Stimulated activated CD4-positive, alpha-beta T cell treated with anti-CD3 and anti-CD28 coated beads, Interleukin-1b, Interleukin-23, amount 100 ng/mL, for 1 hour (primary cell): ENCODE measurements at places on chromosomes 4 and X.

DNA sequence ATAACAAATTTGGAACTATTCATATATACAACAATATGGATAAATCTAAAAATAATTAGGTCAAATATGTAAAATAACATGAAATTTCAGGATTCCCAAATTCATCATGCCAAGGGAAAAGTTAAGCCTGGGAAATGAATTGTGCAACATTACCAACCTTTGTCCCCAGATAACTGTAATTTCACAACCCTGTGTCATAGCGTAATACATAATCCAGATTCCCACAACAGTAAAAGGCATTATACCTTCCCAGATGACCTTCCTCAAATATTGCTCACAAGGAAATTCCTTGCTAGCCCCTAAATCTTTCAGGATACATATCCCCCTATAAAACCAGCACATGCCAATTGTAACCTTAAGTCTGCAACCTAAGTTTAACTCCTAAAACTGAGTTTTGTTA, 32.9 kb upstream of the RAB40A start:
- DNase-seq, result no peak

DNA sequence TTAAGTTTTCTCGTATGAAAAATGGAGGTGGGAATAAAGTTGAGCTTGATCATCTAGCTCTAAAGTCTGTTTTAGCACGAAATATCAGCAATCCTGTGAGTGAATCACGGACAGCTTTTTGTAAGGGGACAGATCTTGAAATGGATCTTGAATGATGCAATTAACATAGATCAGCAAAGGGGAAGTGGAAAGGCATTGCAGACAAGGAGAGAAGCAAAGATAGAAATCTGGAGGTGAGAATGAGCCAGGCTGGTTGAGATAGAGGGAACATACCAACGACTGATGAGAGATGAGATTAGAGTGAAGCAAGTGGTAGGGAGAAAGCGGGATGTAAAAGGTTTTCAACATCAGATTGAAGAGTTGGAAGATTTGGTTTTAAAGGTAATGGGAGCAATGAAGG, 4.6 kb upstream of the DGKK start:
- DNase-seq, result no peak

DNA sequence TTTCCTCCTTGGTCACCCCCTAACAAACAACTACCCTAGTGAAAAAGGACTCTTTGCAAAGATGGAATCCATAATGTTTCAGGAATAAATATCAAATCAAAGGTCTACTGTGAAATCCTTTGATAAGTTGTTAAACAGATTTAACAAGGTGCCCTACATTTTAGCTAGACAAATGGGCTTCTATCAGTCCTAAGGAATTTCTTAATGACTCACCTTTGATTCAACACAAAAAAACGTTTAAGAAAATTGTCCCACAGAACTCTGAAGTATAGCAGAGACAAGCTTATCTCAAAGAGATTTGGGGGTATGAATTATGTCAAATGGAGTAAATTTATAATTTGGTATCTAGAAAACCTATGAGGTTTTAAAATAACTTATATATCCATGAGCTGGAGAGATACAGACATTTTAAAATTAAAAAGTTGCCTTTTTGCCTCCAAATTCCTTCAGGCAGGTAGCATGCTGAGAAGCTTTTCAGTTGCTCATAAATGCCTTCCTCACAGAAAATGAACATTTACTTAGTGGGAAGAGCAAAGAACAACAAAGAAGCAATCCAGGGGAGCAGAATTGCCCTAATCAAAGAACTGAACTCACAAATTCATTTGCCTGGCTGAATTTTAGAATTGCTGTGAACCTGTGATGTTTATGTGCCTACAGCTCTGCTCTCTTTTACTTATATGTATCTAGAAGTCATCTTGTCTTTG, 649.3 kb downstream of the STPG2 start:
- no peak for DNase-seq

- no peak for DNase-seq
These were observed 268.1 kb downstream of the ANK2 start for GRCh38 chr4:113317523-113317922.

DNA sequence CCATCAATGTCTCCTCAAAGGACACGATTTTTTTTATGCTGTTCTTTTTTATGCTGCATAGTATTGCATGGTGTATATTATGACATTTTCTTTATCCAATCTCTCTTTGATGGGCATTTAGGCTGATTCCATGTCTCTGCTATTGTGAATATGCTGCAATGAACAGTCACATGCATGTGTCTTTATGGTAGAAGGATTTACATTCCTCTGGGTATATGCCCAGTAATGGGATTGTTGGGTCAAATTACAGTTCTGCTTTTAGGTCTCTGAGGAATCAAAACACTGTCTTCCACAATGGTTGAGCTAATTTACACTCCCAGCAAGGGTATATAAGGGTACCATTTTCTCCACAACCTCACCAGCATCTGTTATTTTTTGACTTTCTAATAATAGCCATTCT, 113.9 kb downstream of the GRIA3 start:
- DNase-seq, result no peak

- DNase-seq, result no peak
These were observed 1112.5 kb downstream of the TECRL start for GRCh38 chr4:63296773-63297172.

DNA sequence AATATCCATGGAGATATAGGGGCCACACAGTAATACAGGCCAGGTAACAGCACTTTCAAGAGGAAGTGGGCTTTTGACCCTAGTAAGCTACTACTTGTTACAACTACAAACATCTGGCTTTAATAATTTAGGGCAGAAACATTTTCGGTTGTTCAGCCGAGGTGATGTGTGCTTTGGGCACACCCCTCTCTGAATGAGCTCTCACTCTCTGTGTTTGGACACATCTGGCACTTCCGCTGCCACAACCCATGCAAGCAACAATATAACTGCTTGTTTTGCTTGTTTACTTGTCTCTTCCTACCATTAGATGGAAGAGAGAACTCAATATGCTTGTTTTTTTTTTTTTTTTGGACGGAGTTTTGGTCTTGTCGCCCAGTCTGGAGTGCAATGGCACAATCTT, 277.2 kb downstream of the HS3ST1 start:
- DNase-seq, result no peak

- no peak for DNase-seq
These were observed 99.5 kb downstream of the CCSER1 start for GRCh38 chr4:90226734-90227133.

DNA sequence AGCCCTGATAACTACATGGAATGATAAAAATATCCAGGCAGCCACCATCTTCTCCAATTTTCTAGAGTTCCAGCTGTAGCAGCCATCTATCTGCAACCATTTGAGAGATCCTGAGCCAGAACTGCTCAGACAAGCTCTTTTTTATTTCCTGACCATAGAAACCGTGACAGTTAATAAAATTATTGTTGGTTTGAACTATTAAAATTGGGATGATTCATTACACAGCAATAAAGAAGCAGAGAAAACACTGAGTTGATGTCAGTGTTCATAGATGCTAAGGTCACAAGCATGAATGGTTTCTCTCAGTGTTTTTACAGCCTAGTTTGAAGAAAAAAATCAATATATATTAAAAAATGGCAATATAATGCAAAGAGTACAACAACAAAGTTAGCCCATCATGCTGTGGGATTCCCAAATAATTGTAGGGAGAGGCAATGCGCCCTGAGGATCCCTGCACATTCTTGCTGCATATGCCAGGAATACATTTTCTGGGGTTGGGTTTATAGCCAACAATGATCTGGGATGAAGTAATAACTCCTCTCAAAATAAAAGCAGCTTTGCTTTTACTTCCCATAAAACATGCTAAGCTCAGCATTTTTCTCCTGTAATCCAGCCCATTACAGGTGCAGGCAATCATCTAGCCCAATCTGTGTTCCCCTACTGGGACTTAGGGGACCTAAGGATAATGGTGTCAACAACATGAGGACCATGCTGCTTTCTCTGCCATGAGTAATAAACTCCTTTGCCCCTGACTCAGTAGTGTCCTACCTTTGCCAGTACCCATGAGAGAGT, 84.0 kb downstream of the PABPC4L start:
- no peak for DNase-seq

DNA sequence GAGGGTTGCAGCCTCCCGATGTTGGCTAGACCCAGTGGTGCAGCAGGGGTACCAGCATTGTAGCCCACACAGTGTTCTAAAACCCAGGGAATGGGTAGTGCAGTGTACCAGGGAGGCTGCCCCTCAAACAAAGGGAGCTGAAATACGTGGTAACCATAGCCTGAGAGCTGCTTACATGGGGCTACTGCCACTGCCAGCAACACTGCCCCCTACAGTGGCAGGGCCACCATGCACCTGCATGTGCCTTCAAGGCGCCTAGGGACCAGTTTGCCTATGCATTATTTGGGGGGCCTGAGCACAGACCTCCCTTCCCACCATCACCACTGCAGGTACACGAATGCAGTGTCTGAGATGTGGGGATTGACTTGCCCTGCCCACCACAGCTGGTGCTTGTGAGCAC, 21.0 kb upstream of the BMP15 start:
- no peak for DNase-seq

DNA sequence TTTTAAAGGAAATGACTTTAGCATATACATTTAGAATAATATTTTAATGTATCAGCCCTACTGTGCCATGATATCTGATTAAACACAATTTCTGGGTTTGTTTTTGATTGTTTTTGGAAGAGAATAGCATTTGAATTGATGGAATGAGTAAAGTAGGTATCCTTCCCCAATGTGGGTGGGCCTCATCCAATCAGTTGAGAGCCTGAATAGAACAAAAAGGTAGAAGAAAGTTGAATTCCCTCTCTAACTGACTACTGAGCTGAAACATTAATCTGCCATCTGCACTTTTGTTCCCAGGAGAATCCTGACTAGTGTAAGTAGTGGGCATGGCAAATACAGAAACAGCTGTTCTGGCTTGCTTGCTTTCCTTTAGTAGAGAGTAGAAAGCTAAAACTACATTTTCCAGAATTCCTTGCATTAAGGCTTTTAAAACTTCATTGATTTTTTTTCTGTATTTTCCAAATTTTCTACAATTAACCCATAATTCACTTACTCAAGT, 9.7 kb upstream of the SEC24D start:
- no peak for DNase-seq

- DNase-seq, result no peak
These were observed 18.0 kb downstream of the FAM9A start for GRCh38 chrX:8783097-8783713.
